ENCODE measurements at places on chromosomes 16 and 17.

- no peak for DNase-seq
- peaks cover 40% of the 10 kb centered on the region for H3K36me3 ChIP-seq
- no peak overlapping the region for H3K4me3 ChIP-seq
- no peak overlapping the region for H3K27ac ChIP-seq
Observed at GRCh38 chr16:74922150-74923138, 62.5 kb downstream of the WDR59 start.

- no peak overlapping the region for H3K4me3 ChIP-seq
- no peaks in the 10 kb centered on the region for H3K4me1 ChIP-seq
- H3K27me3 ChIP-seq, result peaks cover 54% of the 10 kb centered on the region
- H3K27ac ChIP-seq, result no peak overlapping the region
Observed at GRCh38 chr16:65745-66144, 6.7 kb downstream of the RHBDF1 start.

DNA sequence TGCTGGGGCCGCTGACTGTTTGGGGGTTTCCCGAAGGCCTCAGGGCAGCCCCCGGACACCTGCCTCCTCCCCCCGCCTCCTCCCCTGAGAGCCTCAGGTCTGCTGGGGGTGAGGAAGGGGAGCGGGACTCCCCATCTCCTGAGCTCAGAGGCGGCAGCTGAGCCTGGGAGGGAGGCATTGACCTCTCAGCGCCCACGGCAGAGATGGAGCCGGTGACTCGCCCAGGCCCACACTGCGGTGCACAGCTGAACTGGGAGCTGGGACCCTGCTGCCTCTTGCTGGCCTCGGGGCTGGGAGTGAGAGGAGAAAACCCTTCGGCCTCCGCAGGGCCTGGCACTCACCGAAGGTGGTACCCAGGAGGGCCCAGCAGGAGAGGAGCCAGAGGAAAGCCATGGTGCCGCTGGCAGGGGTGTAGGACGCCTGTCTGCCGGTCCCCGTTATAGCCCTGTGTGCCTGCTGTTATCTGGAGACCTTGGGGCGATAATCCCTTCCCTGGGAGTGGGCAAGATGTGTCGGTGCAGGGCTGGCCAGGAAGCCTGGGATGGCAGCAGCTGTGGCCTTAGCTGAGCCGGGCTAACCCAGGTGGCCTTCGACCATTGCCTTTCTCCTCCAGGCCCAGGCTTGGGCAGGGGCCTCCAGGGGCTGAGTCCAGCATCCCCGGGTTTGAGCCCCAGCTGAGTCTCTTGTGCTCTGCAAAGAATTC, at the start of gene CTRB2:
TSS of gene CTRB2 (minus strand) at position 413 of the 703 bp plus-strand sequence. CDS start at position 393, 20 bp downstream.
- peaks cover 2% of the 10 kb centered on the region for H3K4me1 ChIP-seq
- H3K27ac ChIP-seq, result no peak within 1 kb of the TSS
- no peak for DNase-seq

DNA sequence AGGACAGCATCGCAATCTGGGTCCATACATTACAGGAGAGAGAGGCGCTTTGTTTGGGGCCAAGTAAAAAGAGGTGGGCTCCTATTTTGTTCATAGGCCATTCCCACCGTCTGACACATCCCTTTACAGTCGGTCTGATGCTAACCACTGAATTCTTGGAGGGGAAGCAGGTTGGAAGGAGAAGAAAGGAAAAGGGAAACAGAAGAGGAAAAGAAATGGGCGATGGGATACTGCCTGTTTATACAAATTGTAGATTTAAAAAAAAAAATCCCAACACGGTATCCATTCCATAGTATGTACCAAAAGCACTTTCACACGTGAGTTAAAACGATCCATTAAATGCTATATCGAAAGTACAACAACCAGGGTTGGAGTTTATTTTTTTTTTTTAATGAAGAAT, 4.0 kb upstream of the ZFHX3 start:
- H3K27ac ChIP-seq, result no peak overlapping the region
- DNase-seq, result no peak
- H3K27me3 ChIP-seq, result peaks cover 11% of the 10 kb centered on the region
- no peaks in the 10 kb centered on the region for H3K36me3 ChIP-seq

DNA sequence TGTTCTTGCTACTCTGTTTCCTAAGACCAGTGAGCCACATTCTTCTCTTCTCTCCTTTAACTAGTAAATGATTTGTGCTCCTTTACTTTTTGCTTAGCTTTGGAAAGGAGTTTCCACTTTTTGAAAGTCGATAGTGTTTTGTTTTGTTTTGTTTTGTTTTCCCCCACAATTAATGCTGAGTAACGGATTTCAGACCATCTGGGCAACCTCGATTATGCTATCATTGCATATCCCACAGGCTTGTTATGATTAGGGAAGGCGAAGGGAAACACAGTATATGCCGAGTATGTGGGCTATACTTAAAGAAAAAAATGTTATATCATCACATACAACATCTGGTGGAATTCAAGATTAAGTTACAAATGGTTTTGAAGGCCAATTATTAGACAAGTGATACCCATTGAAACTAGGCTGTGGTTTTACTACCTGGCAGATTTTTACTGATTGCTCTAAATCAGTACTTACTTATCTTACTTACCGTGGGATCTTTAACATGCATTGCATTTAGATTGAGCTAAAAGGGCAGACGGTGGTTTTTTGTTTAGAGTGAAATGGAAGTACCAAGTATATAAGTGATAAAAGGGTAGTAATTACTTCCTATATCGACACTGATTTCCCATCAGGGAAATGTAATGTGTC, 361.3 kb upstream of the SOX9 start:
- no peak for DNase-seq
- H3K27me3 ChIP-seq, result no peaks in the 10 kb centered on the region
- H3K4me1 ChIP-seq, result no peaks in the 10 kb centered on the region
- H3K27ac ChIP-seq, result no peak overlapping the region
- no peaks in the 10 kb centered on the region for H3K36me3 ChIP-seq
- no peak overlapping the region for H3K4me3 ChIP-seq

DNA sequence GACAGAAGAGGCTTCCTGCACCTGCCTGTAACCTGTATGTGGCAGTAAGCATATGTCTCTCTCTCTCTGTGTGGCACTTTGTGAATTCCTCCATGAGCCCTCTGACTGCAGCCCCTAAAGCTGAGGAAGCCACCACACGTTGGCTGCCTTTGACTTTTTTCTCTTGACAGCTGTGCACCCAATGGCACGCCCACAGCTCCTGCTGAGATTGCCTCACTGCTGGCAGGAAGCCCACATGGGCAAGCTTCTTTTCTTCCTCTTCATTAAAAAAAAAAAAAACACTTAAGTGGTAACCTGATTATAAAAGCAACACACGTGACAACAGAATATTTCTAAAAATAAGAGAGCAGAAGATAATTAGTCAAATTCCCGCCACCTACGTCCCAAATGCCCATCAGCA, 34.0 kb upstream of the PIRT start:
- no peak overlapping the region for H3K4me3 ChIP-seq
- no peak for DNase-seq
- H3K4me1 ChIP-seq, result no peaks in the 10 kb centered on the region
- no peaks in the 10 kb centered on the region for H3K36me3 ChIP-seq

DNA sequence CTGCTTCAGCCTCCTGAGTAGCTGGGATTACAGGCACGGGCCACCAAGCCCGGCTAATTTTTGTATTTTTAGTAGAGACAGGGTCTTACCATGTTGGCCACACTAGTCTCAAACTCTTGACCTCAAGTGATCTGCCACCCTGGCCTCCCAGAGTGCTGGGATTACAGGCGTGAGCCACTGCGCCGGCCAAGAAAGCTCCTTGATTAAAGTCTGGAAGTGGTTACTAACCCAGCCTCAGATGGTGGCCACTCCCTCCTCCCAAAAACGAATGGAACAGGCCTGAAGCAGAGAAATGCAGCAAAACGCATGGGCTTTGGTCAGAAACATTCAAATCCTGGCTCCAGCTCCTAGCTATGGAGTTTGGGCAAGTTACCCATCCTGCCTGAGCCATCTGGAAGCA, 11.3 kb downstream of the FKBP10 start:
- H3K4me1 ChIP-seq, result no peaks in the 10 kb centered on the region
- H3K36me3 ChIP-seq, result no peaks in the 10 kb centered on the region
- no peak overlapping the region for H3K27ac ChIP-seq
- no peak overlapping the region for H3K4me3 ChIP-seq
- no peaks in the 10 kb centered on the region for H3K27me3 ChIP-seq

DNA sequence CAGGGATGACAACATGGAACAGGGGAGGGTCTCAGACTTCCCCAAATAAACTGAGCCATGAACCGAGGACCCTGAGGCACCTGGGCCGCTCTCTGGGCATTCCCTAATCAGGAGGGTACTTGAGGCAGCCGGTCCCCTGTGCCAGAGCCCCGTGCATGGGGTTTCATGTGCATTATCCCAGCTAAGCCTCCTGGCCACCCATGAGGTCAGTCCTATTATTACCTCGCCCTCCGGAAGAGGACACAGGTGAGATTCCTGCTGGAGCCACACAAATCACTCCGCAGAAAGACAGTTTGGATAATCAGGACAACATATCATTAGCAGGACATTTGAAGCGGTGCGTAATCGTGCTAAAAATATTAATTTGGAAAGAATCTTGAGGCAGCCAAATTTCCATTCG, 274.0 kb downstream of the PARN start:
- no peak overlapping the region for H3K27ac ChIP-seq
- H3K27me3 ChIP-seq, result peaks cover 26% of the 10 kb centered on the region
- no peaks in the 10 kb centered on the region for H3K36me3 ChIP-seq
- no peak for DNase-seq

All from activated naive CD4-positive, alpha-beta T cell treated with anti-CD3 and anti-CD28 coated beads, Interleukin-2, amount 10 ng/mL, durations not matched to agents 7 days and 5 days (primary cell).